ENCODE measurements at places on chromosomes 11 and 22.

DNA sequence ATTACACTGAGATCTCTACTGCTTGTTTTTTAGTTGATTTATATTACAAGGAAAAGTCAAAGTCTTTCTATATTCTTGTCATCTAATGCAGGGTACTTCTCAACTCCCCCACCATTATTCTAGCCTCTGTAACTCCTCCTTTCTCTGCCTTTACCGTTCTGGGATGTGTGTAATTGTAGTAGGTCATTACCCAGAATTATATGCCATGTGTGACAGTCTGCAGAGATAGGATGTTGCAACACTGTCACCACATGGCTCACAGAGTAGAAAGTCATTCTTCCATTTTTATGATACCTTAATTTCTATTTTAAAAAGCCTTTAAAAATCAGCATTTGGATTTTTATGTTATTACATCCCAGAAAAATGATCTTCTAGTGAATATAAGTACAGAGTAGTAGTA lies 32.7 kb downstream of the ZNF143 start:
- DNase-seq, result no peak

DNA sequence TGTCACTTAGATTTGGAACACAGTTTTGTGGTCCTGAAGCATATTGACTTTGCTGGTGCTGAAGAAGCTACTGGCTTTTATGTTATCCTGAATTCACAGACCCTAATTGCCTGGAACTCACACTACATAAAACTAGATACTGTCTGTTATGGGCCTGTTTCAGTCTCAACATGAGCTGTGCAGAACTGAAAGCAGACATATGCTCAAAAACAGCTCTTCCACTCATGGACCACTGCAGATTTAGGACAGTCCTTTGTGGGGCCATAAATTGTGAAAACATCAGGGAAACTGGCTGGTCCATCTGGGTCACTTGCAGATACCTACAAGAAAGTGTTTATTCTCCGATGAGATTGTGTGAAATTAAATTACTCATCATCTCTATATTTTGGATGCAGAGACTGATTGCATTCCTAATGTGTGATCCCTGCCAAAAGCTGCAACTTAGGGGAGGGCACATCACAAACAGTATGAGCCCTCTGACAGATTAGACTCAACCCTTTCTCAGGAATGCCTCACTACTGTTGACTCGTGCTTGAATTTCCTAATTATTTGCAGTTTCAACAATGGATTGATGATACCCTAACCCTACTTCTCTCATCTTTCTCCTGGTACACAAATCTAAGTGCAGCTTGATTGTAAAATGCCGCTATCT lies 10.2 kb upstream of the CLNS1A start:
- no peak for DNase-seq

GRCh38 chr11:12941671-12942070 lies 67.4 kb upstream of the RASSF10 start:
- no peak for DNase-seq

DNA sequence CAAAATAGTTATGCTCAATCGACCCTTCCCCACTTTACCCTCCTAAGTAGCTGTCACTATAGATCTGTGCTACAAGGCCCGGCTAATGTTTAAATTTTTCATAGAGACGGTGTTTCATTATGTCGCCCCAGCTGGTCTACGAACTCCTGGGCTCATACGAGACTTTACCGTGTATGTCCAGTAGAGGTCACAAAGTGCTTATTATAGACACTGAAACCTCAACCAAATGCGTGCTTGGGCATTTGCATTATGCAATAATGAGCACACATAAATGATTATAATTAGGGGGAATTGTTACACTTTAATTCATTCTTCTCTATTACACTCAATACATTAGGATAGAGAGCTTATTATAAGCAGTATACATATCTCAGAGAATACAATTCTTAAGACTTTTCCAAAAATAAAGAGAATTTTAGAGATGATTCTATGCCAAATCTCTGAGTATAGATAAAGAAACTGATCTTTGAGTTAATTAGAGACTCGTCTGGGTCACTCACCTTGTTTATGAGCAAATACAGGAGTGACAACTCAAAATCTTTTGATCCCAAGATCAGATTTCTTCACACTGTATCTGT lies 12.5 kb upstream of the MRPL16 start:
- DNase-seq, result no peak

GRCh38 chr22:46018859-46019258 lies 41.9 kb upstream of the WNT7B start:
- DNase-seq, result no peak

DNA sequence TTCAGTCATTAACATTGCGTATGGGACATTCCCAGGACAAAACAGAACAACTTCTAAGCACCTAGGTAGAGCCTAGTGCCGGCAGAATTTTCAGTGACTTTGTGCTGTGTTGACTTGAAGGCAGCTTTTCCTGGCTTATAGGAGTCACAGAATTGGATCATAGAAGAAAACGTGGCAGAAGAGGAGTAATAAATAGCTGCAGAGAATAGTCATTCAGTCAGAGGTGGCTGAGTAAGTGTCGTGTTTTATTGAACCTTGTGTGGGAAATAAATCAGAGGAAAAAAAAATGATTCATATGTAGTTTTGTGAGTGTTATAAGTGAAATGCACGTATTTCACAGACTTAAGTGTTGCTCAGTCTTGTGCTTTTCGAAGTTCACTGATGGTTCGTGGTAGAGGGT lies 2.1 kb downstream of the BARX2 start:
- no peak for DNase-seq

DNA sequence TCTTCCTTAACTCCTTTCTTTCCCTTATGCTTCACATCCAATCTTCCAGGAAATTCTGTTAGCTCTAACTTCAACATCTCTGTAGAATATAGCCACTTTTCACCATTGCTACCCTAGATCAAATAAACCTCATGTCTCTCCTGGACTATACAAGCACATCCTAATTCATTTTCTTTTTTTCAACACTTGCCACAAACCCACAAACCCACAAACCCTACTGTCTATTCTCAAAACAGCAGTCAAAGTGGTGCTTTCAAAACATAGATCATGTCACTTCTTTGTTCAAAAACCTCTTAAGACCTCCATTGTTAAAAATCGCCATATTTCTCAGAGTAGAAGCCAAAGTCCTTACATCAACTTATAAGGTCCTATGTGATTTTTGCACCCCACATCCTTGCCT lies 94.3 kb downstream of the PIWIL4 start:
- DNase-seq, result no peak

DNA sequence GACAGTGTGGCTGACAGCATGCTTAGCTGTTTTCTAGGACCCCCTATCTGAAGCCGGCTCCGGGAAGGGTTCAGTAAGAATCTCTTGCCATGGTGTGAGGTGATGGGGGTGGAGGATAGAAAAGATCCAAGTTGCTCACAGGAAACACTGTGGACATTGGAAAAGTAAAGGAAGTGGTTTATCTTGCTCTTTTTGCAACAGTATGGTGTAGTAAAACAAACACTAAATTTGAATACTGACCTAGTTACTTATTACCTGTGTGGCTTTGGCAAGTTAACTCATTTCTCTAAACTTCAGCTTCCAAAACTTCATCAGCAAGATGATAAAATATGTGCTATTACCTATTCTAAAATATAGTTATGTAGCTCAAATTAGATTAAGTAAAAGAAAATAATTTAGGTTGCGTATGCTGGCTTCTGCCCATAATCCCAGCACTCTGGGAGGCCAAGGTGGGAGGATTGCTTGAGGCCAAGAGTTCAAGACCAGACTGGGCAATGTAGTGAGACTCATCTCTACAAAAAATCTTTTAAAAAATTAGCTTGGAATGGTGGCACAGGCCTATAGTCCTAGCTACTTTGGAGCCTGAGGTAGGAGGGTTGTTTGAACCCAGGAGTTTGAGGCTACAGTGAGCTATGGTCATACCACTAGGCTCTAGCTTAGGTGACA lies 51.6 kb upstream of the APOA1 start:
- no peak for DNase-seq

DNA sequence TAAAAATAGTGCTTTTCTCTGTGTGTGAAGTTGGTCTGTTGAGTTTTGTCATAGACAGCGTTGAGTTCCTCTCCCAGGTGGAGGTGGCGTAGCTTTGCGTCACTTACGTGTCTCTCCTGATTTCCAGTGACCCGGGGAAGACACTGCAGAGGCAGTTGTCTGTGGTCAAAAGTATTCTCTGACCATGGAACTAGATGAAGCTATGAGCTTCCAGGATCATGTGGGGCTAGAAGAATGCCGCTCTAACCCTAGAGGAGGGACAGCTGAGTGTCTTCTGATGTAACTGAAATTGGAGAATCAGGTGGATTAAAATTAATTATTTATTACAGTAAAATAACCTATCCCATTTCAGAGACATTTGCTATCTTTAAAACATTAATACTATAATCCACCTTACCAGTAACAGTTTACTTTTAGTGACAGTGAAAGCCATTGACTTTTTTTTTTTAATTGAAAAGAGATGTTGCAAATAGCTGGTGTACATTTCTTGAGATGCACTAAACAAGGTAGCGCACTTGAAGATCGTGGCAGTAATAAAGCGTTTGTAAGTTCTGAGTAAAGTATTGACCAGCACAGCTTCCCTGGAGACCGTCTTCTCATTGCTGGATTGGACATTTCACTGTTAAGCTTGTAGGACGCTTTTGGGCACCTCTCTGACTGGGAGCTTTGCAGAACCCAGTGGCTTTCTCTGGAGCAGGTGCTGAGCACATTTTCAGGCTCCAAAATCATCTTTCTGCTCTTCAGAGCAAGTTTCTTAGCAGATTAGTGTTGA lies 9.7 kb downstream of the CAT start:
- DNase-seq, result no peak

- no peak for DNase-seq
Observed at GRCh38 chr11:111633756-111634362, 31.6 kb downstream of the SIK2 start.

DNA sequence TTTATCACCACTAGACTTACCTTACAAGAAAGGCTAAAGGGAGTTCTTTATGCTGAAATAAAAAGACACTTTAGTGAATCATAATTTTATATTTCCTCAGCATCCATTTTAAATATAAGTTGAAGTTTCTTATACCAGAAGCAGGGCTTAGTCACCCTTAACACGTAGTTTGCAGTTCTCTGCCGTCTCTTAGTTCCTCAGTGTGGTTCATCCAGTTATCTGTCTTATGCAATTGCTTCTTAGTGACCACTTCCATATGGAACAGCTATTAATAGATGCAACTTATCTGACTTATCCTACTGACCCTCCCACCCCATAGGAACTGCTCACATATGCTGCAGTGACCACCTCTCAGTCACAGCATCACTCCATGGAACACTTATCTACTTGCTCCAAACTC lies 11.7 kb upstream of the SLC36A4 start:
- DNase-seq, result no peak

DNA sequence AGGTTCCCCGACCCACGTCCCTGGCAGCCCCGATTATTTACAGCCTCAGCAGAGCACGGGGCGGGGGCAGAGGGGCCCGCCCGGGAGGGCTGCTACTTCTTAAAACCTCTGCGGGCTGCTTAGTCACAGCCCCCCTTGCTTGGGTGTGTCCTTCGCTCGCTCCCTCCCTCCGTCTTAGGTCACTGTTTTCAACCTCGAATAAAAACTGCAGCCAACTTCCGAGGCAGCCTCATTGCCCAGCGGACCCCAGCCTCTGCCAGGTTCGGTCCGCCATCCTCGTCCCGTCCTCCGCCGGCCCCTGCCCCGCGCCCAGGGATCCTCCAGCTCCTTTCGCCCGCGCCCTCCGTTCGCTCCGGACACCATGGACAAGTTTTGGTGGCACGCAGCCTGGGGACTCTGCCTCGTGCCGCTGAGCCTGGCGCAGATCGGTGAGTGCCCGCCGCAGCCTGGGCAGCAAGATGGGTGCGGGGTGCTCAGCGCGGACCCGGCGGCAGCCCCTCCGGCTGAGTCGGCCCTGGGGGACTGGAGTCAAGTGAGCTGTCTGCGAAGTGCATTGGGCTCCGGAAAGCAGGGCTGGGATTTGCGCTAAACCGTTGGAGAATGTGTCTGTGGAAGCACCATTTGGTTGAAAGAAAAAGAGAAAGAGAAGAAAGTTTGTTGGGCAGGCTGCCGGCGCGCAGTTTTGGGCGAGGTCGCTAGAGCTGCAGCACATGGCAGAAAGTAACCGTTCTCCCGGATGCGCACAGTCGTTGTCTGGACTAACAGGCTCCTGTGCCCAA lies at the start of gene CD44:
Gene CD44, plus strand, starts transcription at position 229 of the 779 bp plus-strand sequence. Its CDS starts 133 bp downstream, at position 362.
- DNase-seq, result peak; percentile 66

DNA sequence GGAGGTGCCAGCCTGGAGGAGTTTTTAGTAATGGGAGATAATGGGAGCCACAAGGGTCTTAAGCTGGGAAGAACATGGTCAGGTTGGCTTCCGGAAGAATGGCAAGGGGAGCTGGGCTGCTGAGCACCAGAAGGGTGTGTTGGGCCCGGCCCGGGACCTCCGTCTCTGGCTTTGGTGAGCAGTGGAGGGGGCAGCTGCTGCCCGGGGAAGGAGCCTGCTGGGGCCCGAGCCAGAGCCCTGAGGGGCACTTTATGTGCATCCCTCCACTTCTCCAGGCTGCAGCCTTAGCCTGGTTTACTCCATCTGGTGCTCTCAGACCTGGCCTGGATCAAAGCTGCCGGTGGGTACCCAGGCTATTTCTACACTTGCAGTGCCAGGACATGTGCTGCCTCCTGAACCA lies 8.7 kb upstream of the NPAS4 start:
- DNase-seq, result no peak

- DNase-seq, result no peak
Observed at GRCh38 chr11:1399386-1400316, 9.9 kb downstream of the BRSK2 start.

DNA sequence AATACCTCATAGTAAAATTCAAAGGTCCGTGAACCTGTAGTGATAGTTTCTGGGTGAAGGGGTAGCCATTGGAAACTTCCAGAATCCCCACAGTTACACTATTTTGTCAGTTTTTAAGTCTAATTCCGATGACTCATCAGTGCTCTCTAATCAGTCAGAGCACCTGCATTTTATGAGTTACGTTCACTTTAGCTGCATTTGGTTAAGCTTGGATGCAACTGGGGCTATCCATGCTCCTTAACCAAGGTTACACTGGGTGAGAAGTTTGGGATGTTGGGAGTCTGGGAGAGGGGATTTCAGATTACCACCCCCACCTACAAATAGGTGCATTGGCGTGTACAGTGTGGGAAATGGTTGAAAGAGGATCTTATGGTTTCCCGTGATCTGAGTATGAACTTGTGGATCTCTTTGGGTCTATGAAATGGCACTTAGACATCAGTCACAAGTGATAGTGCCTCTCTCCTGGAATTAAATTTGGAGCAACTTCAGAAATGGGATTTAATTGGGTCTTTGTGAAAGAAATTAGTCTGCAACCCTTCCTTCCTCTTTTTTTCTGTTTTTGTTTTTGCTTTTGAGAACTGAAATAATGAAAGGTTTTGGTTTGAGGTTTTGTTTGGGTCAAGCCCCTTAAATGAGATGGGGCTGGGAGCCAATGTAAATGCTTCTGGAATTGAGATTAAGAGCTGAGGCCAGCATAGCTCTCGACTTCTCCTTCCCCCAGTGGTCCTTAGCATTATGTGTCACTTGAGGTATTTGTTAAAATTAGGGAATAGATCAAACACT lies 31.5 kb downstream of the EHF start:
- DNase-seq, result no peak

DNA sequence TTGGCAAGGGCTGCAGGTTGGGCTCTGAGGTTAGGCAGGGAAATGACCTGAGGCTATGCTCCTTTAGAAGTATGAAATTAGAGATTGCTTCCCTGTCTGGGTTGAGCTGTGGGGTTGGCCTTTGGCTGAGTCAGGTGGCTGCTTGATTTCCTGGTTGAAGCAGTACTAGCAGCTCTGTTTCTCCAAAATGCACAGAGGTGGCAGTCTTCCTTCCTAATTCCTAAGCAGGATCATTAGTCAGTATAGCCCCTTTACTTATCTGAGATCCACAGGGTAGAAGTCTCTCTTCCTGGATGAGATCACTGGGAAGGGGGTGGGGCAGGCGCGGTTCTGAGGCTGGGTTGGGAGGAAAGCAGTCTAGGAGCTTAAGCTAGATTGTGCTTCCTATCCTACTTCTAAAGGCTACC lies 1917.5 kb downstream of the LRRC4C start:
- DNase-seq, result no peak

GRCh38 chr11:114836161-114836560 lies 157.8 kb downstream of the NXPE2 start:
- DNase-seq, result no peak

Measured in stimulated activated CD4-positive, alpha-beta T cell treated with anti-CD3 and anti-CD28 coated beads, Interleukin-12 subunit alpha, Interleukin-12 subunit beta, amount 100 ng/mL, for 24 hours (primary cell).